ENCODE measurements at places on chromosomes 2 and 18.

- DNase-seq = no peak
Measured at GRCh38 chr2:100884145-100884621, 64.2 kb downstream of the NPAS2 start.

DNA sequence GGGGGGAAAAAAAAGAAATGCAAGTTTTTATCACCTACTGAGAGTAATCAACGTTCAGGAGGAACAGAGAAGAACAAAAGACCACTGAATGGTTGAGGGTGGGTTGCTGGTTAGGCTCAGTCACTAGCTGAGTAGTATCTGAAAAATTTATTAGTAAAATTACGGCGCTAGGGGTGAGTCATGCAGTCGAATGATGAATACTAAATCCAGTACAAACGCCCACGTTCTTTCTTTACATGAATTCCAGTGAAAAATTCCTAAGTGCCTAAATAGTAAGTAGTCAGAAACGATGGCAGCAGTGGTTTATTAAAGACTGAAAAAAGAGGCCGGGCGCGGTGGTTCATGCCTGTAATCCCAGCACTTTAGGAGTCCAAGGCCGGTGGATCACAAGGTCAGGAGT, 52.0 kb downstream of the TEKT4 start:
- DNase-seq = no peak

GRCh38 chr2:105080461-105080860, 42.6 kb downstream of the MRPS9 start:
- no peak for DNase-seq

GRCh38 chr2:231713730-231714638, 5.7 kb downstream of the PTMA start:
- peak; percentile 95 for DNase-seq

DNA sequence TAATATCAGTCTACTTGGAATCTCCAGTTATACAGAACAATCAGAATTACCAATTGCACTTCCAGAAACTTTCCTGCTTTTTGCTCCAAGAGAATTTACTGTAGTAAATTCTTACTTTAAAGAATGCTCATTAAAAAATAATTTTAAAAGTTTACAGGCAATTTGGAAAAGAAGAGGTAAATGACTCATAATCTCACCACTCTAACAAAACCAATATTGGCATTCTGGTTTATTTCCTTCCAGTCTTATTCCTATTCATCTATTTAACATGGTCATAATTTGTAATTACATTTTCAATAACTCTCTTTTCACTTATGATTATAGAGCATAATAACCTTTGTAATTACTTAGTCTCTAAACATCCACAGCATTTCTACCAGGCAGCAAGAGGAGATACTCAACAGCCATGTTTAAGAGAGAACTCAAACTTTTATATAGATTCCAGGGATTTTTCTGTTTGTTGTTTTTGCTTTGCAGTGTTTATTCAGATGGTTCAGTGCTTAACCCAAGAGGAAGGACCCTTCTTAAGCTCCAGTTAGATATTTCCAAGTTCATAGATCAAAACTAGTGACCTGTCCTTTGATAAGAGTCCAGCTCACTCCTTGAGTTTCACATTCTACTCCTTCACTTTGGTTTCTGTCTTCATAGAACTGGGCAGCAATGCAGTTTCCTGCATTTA, 464.7 kb downstream of the TXNL1 start:
- no peak for DNase-seq

- DNase-seq = no peak
Measured at GRCh38 chr2:182330451-182331305, 96.2 kb downstream of the PDE1A start.

DNA sequence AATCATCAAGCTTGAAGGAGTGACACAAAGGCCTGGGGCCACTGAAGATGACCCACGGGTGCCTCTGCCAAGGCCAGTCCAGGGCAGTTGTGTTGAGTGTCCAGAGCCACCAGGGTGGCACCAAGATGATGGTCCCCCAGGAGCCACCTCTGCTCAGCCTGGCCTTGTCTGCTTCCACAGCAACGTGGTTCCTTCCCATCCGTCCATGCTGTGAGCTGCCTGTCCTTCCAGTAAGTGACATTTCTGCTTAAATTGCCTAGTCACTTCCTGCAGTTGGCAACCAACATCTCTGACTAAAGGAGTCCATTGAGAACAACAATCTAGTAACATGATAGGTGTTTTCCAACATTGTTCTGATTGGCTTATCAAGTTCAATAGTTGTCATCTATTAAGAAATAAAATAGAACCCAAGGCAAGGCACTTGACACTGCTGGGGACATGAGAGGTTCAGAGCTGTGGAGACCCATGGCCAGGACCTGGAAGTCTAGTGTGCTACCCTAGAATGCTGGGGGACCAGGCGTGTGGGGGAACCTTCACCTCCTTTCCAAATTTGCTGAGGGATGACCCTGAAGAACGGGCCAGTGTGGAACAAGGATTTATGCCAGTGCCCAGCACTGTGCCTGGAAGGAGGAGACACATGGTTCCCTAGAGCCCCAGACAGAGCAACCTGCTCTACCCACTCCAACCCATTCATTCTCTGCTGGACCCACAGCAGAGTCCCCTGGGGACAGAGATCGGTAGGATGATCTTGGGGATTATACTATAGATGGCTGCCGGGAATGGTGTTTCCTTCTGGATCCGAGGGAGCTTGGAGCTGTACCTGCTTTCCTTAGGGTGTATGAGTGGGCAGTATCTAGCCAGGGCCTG, 98.9 kb upstream of the EPC2 start:
- DNase-seq = no peak

- no peak for DNase-seq
Measured at GRCh38 chr2:37638973-37639372, 32.5 kb downstream of the CDC42EP3 start.

DNA sequence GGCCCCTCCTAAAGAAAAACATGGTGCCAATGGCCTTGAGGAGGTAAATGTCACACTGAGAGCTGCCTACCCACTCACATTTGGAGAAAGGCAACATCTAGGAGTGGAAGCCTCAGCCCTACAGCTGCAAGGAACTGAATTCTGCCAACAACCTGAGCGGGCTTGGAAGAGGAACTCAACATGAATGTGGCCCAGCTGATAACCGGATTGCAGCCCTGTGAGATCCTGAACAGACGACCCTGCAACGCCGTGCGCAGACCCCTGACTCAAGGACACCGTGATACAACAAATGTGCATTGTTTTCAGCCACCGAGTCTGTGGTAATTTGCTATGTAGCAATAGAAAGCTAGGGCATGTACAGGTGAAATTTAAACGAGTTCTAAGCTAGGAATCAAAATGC, 99.4 kb downstream of the MYOM1 start:
- DNase-seq = no peak

- no peak for DNase-seq
Measured at GRCh38 chr2:149552830-149553229, 34.7 kb downstream of the MMADHC start.

Data from central memory CD8-positive, alpha-beta T cell (primary cell).